ENCODE measurements at places on chromosomes 16 and 17.
A peak's percentile ranks its signal among the peaks of the same experiment; 100 is the strongest.

- DNase-seq: no peak
These were observed 38.0 kb downstream of the ACSM2B start for GRCh38 chr16:20538181-20538580.

DNA sequence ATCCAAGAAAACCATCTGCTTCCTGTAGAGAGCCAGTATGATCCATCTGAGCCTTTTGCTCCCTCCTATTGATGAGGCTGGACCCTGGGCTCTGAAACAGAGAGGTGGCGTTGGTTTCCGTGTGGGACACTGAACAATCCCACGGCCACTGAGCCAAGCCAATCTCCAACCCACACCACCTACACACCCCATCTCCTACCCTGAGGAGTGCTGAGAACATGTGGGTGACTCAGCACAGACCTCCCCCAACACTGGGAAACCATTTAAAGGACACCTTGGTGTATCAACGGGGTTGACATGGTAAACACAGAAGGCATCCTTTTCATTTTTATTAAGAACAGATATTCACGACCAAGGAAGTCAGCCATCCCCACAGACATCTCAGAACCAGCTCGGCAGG, 332.1 kb downstream of the SLC39A11 start:
- no peak for DNase-seq

GRCh38 chr17:75774991-75775668, 9.5 kb upstream of the UNK start:
- no peak for DNase-seq

- no peak for DNase-seq
These were observed 15.3 kb downstream of the MNT start for GRCh38 chr17:2385240-2386210.

GRCh38 chr17:79993390-79994227, 42.1 kb downstream of the TBC1D16 start:
- DNase-seq: no peak

- DNase-seq: no peak
These were observed 13.3 kb downstream of the SEC14L1 start for GRCh38 chr17:77153999-77154586.

GRCh38 chr17:82752371-82753200, 721 bp downstream of the TBCD start:
- DNase-seq: no peak

DNA sequence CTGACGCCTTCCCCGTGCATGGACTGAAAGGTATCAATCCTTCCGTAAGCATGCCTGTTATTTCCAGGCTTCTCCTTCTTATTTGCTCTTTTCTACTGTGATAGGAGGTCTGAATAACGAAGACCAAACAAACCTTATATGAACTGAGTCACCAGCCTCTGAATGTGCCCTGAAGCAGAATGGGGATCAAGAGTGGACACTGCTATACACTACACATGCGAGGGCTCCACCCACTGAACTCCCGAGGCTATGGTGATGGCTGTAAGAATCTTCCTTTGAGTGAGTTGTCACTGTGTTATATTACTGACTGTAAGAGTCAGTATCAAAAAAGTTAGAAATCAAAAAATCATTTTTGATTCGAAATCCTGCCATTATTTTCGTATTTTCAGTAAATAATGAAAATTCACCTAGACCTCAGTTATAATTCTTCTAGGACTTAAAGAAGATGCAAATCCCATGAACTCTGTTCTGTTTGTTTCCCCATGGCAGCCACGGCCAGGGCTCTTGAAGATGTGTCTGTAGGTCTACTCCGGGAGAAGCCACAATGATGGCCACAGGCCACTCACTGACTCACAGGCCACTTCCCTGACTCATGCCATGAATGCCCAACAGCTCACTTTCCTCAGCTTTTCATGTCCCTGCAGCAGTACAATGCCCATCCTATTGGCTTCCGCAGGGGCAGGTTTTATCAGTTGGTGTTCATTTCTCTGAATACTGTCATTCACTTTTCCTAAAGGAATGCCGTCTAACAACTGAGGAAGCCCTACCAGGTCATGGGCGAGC, 54.7 kb downstream of the ZZEF1 start:
- DNase-seq: no peak

GRCh38 chr17:4449736-4450135, 16.0 kb downstream of the SPNS3 start:
- DNase-seq: no peak

GRCh38 chr16:82699711-82700495, 73.1 kb downstream of the CDH13 start:
- DNase-seq: no peak

GRCh38 chr16:50248845-50249244, 17.5 kb upstream of the ADCY7 start:
- no peak for DNase-seq

- DNase-seq: no peak
These were observed 140.1 kb downstream of the CYLD start for GRCh38 chr16:50881956-50882355.

GRCh38 chr17:37717627-37718323, 27.1 kb downstream of the HNF1B start:
- no peak for DNase-seq

DNA sequence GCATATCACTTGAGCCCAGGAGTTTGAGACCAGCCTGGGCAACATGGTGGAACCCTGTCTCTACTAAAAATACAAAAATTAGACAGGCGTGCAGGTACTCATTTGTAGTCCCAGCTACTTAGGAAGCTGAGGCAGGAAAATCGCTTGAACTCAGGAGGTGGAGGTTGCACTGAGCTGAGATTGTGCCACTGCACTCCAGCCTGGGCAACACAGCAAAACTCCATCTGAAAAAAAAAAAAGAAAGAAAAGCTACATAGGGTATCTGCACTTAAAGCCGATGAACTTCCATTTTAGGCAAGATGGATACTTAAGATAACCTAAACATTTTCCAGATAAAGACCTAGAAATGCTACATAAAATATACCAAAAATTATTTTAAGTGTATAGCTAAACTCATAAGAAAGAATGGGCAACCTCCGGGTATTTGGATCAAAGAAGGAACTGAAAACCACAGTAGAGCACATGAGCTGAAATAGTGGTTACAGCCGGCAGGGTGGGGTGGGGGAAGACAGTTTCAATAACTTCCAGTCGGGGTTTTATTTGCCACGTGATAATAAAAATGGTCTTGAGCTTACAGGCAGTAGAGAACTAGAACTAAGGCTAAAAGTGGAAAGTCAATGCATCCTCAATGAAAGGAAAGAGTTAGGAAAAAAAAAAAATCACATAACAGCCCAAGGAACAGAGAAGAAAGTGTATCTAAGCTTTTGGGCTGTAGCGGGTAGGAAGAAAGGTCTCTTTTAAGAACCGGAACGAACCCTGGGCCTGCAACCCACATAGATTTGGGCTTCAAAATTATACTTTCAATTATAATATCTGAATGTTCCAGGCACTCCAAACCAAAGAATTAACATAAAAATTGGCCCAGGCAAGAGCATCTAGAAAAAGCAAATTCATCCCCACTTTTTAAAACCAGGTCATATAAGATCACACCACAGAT, 53.1 kb downstream of the CFDP1 start:
- peak; percentile 11 for DNase-seq

- no peak for DNase-seq
These were observed 9.7 kb upstream of the NOG start for GRCh38 chr17:56583772-56584171.

- DNase-seq: no peak
These were observed 107.7 kb downstream of the SEC14L1 start for GRCh38 chr17:77248216-77249114.

DNA sequence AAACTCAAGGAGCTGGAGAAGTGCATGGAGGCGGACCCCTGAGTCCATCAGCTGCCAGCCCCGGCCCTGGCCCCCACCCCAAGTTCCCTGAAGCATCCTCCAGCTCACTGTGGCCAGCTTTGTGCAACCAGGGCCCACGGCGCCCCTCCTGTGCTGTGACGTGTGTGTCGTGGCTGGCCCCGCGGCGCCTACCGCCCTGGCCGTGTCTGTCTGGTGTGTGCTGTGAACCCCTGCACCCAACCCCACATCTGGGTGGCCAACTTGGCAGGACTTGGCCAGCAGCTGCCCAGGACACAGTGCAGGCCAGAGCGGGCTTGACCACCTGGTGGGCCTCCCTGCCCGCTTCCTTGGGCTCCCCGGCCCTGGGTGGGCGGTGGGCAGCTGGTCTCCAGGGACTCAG, 3.2 kb downstream of the TSR3 start:
- DNase-seq: no peak

GRCh38 chr17:5843366-5844026, 226.7 kb upstream of the WSCD1 start:
- DNase-seq: no peak

GRCh38 chr17:81460856-81461460, 51.6 kb downstream of the ACTG1 start:
- no peak for DNase-seq

DNA sequence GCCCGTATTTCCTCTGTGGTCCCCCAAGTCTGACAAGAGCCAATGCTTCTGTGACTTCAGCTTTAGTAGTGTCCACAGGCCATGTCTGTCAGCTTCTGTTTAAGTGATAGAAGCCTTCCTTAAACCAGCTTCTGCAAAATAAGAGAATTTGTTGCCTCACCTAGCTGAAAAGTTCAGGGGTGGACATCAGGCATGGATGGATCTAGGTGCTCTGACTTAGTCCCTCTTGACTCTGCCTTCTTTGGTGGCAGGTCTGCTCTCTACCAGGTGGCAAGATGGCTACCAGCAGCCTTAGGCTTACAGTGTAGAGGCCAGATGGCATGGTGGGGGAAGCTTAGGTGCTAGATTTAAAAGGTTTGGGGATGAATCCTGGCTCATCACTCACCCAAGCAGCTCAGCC, 33.7 kb downstream of the KATNIP start:
- DNase-seq: no peak

GRCh38 chr16:1818204-1818872, 8.3 kb downstream of the HAGH start:
- no peak for DNase-seq

DNA sequence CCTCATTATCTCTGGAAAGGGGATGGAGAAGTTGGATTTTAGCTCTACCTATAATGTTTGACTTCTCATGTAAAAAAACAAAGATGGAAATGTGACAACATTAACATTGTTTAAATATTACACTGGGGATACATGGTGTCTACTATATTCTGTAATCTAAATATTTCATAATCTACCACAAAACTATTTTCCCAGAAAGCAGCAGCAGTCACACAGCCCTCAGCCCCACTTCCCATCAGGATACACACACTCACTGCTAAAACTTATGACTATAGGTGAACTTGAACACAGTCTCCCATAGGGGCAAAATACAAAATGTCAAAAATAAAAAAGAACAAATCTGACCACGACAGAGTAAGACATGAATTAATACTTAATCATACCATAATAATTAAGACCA, 95.7 kb downstream of the KANSL1 start:
- DNase-seq: no peak

DNA sequence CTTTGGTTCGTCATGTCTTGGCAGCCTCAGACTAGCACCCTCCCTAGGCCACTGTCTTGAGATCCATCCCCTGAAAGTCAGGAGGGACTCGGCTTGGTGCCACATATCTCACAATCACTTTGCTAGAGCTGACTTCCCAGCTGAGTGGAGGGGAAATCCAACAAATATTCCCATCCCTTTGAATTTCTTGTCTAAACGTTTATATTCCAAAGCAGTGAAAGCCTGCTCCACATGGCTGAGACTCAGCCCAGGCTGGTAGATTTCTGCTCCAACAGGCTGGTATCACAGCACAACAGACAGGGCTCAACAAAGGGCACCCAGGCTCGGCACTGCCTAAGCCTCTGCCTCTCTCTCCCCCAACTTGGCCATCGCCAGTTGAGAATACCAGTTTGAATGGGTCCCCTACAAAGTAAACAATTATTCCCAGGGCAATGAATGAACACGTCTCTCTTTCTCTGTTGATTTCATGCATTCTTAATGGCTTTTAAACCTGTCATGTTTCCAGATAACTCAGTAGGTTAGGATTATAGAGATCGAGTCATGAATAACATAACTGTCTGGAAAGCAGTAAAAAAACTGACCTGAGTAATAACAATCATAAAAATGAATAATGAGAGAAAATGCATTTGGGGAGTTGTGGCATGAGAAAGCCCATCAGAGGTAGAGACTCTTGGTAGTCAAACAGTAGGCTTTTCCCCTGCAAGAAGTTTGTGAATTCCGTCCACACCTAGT, 1.0 kb downstream of the KRT13 start:
- DNase-seq: no peak

GRCh38 chr16:667113-667779, 686 bp upstream of the RHOT2 start:
- no peak for DNase-seq

DNA sequence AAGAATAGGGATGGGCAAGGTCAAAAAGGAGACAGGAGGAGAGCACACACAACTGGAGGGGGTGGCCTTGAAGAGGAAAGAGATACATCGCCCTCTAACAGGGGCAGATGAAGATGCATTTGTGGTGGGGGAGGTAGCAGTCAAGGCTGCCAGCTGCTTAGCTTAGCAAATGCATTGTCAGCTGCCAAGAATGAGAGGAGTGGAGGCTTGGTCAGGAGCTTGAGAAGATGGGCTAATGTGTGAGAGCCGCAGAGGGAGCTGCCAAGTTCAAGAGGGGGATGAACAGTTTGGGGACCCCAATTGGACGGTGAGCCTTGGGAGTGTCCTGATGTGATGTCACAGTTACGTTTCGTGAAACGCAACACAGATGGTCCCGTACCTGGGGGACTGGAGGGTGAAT, 28.9 kb upstream of the GNA13 start:
- no peak for DNase-seq

DNA sequence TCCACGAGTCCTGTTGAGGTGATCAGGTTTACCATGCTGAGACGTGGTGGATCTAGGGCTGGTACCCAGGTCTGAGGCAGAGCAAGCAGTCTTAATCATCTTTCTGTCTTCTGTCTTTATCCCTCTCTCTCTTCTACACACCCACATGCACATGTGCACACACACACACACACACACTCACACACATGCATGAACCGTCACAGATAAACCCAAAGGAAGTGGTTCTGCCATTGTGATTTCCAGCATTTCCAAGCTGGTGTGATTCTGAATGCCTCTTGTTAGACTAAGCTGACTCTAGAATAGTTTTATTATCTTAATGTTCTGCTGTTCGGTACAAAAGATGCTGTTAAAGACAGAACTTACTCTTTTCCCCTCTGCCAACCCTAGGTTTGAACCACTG, 411.8 kb upstream of the SALL1 start:
- DNase-seq: no peak

DNA sequence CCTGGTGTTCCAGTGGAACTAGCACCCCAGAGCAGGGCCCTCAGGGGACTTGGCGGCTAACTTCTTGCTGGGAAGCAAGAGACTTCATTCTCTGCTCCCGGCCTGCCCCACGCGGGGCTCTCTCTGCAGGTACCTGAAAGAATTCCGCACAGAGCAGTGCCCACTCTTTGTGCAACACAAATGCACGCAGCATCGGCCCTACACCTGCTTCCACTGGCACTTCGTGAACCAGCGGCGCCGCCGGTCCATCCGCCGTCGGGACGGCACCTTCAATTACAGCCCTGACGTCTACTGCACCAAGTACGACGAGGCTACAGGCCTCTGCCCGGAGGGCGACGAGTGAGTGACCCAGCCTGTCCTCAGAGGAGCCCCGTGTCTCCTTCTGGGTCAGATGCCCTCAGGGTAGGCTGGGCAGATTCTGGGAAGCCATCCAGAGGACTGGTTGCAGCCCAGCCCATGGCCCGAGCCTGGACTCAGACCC, 25.1 kb downstream of the UNK start:
- no peak for DNase-seq

- no peak for DNase-seq
These were observed 46.2 kb downstream of the XPO6 start for GRCh38 chr16:28165598-28165997.
